ENCODE measurements at places on chromosomes 2 and 18.
A peak's percentile ranks its signal among the peaks of the same experiment; 100 is the strongest.

DNA sequence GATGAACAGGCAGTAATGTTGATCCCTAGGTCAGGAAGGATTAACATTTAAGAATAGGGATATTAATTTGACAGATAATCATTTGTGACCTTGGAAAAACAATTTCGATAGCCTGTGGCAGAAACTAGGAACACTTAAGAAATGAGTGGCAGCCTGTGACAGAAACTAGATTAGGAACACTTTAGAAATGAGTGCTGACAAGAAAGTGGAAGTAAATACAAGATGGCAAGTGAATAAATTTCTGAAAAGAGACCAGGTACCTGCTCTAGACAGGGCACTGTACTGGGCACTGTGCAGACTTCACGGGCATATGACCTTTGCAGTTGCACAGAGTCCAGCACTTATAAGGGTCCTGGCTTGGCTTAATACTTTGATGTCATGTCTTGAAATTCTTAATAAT, 5.5 kb upstream of the HNRNPA3 start:
- no peak for DNase-seq

DNA sequence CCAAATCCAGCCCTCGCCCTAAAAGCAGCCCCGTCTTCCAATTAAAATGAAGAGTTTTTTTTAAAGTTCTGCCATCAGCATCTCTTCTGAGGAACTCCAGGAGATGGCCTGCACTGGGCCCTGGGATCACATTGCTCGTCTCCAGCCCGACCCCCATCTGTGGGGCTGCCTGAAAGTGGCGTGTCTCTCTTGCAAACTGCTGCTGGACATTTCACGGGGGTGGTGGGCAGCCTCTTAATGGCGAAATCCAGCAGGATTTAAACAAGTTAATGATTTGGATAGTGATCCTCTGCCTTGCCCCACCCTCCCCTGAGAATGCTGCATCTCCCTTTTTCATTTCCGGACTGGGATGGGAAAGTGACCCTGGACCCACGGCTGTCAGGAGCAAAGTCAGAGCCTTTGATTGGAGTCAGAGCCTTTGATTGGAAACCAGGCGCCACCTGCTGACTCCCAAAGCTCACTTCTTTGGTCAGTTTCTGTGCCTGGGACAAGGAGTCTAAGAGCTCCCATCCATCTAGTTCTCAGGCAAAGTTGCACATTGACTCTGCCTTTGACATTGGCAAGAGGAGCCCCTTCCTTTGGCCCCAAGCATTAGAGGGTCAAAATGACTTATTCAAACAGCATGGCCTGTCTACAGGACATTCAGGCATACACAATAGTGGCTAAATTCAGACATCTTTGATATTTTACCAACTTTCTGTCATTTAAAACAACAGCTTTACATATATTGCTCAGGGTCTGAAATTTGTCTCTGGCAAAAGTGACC, 155.2 kb downstream of the SH3BP4 start:
- no peak for DNase-seq

- DNase-seq, result no peak
Observed at GRCh38 chr18:31097666-31098065, 4.6 kb downstream of the DSC2 start.

GRCh38 chr18:23143815-23144261, 8.6 kb downstream of the CABLES1 start:
- peak; percentile 78 for DNase-seq

DNA sequence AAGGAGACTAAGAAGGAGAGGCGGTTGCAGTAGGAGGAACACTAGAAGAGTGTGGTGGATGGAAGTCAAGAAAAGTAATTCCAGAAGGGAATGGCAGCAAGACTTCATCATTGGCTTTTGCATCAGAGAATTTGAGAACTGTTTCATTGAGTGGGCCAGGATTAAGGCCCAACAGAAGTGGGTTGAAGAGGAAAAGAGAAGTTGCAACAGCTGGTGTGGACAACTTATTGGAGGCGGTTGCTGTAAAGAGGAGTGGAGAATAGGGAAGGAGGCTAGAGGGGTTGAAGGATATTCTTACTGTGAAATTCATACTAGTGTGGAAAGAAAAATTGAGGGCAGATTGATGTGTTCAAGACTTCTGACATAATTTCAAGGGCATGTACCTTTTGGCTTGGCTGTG, 168.7 kb upstream of the FN1 start:
- no peak for DNase-seq

DNA sequence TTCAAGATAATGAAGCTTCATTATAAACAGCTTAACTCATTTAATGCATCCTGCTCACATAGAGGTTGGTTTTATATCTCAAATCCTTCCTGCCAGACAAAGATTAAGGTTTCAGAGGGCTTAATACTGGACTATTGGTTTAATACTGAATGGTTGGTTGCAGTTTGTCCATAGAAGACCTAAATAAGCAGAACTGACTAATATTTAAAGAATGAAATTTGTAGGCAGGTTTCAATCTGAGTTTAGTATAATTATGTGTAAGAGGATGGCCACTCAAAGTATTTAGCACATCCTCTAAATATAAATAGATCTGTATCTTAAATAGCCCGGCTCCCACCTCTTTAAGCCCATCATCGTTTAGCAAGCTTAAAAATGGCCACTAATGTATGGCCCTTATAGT, 92.5 kb downstream of the EPB41L5 start:
- DNase-seq, result no peak

DNA sequence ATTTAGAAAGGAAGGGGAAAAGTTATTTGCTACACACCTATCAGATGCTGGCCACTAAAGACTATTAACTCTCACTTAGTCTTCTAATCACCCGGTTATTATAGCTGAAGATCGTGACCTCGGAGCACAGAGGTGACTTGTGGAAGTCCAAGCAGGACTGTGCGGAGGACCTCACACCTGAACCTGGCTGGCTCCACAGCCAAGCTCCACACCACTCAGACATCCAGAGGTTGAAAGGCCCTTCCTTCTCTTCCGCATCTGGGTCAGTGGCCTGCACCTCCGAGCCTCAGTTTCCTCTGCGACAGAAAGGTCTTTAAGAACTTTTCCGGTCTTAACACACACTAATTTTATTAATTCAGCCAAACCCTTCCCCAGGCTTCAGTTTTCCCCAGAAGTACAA, 57.9 kb downstream of the TNS1 start:
- DNase-seq, result peak; percentile 32

DNA sequence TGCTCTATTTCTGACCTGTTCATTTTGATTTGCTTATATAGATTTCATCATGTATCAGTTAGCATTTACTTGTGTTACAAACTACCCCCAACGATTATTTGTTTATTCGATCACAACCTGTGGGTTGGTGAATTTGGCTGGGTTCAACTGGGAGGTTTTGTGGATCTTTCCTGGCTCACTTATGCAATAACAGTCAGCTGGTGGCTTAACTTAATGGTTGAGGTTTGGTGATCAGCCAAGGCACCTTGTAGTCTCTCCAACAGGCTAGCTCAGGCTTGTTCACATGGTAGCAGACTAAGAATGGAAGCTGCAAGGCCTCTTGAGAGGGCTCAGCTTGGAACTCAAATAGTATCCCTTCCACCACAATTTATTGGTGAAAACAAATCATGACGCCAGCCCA, 5.4 kb upstream of the PUM2 start:
- no peak for DNase-seq

All from upper lobe of right lung (tissue), 1 donor.